ENCODE measurements at places on chromosomes 4 and X.

- DNase-seq, result no peak
Measured at GRCh38 chr4:184897895-184898294, 72.1 kb upstream of the ACSL1 start.

- no peak for DNase-seq
Measured at GRCh38 chrX:24799078-24799477, 105.4 kb downstream of the POLA1 start.

DNA sequence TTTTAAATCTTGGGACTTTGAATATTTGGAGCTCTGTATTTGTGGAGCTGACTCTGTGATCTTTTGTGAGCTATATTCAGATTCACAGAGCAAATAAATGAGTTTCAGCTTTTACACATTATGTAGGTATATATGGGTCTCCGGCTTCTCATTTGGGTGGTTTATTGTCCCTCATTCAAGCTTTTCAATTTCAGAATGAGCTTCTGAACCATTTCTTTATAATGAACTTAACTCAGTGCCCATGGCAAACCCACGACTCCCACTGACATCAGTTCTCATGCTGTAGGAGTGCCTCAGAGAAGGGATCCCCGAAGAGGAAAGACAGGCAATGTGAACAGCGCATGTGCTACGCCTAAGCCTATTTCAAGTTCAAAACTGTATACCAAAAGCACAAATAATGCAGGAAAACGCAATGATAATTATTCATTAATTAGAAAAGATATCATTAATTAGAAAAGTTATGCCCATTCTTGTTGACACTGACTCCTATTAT, 156.6 kb downstream of the DCTD start:
- no peak for DNase-seq

GRCh38 chrX:64885850-64886249, 90.4 kb downstream of the ZC4H2 start:
- no peak for DNase-seq

DNA sequence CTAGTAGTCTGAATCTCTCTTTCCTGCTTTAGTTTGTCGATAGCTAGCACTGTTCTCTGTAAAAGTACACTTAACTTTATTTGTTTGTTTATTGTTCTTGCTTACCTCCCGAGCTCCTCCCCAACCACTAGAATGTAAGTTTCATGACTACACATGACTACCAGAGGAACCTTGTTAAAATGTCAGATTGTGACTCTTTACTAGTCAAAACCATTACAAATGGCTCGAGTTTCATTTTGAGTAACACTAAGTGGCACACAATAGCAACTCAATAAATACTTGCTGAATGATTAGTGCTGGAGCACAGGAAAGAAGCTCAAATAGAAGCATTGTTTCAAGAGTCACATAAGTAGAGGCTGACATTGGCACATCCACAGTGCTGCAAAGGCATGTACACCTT, 116.1 kb downstream of the MAPK10 start:
- DNase-seq, result no peak

GRCh38 chr4:6371271-6371670, 101.1 kb downstream of the PPP2R2C start:
- no peak for DNase-seq

DNA sequence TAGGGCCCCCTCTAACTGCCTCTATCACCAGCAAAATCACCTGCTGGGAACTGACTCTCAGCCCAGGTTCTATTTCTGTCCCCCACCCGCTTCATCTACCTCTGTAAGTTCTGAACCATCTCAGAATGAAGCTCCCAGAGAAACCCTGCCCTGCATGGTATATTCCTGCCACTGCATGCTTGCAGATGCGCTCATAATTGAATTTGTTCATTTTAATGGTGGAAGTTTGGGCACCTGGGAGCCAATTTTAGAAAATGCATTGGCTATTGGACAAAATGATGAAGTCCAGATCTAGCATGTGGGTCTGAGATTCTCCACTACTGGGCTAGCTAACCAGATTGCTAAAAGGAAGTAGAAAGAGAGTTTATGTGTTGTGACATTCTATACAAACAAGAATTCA, 28.6 kb upstream of the SLC10A4 start:
- DNase-seq, result no peak

DNA sequence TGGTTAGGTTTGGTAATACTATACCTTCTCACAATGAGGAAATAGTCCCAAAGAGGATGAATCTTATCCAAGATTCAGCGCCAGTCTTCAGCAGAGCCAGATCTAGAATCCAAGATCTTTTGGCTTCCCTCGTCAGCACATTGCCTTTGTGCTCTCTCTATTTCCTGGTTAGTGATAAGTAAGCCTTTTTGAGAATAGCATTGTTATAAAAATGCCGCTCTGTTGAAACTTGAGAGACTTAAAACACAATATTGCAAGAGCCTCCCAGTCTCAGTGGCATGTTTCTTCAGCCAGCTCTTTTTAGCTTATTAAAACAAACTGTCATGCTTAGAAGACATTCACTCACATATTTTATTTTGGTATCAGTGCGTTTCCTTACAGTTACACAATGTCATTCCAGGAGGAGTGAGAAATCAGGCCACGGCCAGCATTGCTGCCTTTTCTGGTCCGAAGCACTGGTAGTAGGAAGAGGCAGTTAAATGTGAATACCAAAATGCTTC, 141.4 kb downstream of the KLHL8 start:
- peak; percentile 78 for DNase-seq

- DNase-seq, result no peak
Measured at GRCh38 chr4:24792552-24792951, 2.8 kb upstream of the SOD3 start.

DNA sequence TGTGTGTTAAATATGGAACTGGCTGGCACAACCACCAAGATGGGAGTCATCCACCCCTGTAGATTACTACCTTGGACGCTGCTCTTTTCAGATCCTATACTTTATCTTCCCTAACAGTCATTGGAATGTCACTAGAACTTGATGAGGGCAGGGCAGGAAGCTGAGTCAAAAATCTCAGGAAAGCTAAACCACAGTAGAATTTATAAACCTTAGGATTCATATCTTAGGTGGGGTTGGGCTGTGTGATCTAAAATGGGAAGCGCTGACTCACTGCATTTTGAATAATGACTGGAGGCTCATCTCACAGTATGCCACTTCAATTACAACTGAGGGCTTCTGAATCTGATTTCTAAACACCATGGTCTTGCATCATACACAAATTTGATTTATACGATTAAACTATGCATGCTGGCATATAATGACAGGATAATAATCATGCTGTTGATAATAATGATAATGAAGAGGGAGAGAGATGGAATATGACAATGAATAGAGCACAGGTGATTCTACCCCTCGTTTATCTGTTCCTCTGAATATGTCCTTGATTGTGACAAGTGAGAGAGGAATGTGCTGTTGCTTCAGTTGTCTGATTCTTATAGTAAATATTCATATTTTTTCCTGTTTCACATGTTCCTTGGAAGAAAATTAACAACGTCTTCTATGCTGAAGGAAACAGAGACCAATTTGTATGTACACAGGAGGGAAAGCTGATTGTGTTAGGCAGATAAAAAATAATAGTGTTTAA, 270.3 kb upstream of the HS3ST1 start:
- DNase-seq, result peak; percentile 90

DNA sequence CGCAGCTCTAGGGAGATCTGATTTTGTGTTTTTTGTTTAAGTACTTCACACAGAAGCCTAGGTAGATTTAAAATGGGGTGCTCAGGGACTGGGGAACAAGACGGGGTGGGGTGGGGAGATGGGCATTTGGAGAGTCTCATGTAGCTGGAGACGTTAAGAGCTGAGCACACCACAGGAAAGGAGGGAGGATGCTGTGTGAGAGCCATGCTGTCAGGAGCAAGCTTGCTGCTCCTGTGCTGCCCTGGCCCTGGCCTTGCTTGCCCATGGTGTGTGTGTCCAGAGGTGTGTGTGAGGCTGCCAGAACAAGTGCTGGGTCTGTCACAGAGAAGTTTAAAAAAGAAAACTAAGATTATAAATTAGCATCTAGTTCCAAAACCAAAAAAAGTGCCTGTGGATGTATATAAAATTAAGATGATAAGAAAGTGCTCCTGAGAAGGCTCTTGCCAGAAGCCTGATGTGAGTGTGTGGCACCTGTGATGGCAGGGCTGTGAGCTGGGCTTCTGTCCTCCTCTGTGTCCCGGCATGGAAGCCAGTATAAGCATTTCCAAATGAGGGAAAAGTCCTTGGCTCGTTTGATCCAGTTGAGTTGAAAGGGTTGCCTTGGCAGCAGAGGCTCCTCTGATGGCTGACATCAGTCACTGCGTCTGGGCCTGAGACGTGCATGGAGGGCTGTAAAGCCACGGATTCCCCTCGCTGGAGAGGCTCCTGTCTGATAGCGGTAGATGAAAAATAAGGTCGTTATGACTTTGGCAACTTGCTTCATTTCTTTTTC, 63.5 kb downstream of the NELFA start:
- no peak for DNase-seq

- DNase-seq, result no peak
Measured at GRCh38 chr4:136829280-136829679, 703.0 kb downstream of the PCDH18 start.

All from fibroblast of skin of back (primary cell).